ENCODE measurements at places on chromosomes 11 and 22. TPM values are rescaled to one million over a fixed set of nuclear protein-coding genes. Genes with fewer than 3 reads are reported as not detected.

The NPAS4 gene
- total RNA-seq, result 0.07 TPM

DNA sequence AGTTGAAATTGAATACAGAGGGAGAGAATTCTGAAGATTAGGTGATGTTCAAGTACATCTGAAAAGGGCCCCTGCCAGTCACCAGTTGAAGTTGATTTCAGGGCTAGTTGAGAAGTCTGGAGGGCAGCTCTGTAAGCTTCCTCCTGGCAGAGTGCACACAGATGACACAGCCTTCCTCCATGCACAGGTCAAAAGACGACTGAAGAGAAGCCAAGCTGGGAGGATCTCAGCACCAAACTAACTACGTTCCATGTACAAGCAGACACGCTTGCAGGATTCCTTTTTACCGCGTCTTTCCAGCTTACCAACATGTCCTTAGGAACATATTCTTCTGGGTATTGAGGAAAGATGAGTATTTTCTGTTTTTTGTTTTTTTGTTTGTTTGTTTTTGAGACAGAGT, 7.9 kb downstream of the BARX2 start:
- H3K36me3 ChIP-seq, result no peaks in the 10 kb centered on the region
- H3K4me1 ChIP-seq, result no peaks in the 10 kb centered on the region
- no peak overlapping the region for H3K27ac ChIP-seq

- no peak for DNase-seq
- no peaks in the 10 kb centered on the region for H3K4me1 ChIP-seq
- peaks cover 6% of the 10 kb centered on the region for H3K27me3 ChIP-seq
Observed at GRCh38 chr11:70432065-70432464, 33.7 kb downstream of the CTTN start.

- DNase-seq, result no peak
- H3K36me3 ChIP-seq, result peaks cover 12% of the 10 kb centered on the region
- H3K27me3 ChIP-seq, result no peaks in the 10 kb centered on the region
- H3K4me1 ChIP-seq, result peaks cover 54% of the 10 kb centered on the region
Observed at GRCh38 chr11:83004746-83005556, 66.7 kb downstream of the RAB30 start.

DNA sequence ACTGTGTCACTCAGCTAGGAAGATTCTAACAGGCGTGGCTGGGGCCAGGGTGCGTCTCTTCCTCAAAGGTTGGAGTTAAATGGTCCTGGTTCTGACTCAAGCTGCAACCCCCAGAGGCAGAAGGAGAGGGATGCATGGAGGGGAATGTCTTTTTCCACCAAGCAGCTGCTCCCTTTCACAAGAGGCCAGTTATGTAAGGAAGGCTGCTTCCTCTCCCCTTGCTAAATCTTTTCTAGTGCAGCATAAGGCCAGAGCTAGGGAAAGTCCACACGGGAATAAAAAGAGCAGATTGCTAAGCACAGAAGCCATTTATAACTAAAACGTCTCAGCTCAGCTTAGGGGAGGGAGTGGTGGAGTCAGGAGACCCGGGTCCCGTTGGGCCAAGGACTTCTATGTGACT, 10.0 kb downstream of the PVALB start:
- H3K36me3 ChIP-seq, result no peaks in the 10 kb centered on the region
- DNase-seq, result no peak
- H3K4me3 ChIP-seq, result no peak overlapping the region
- no peaks in the 10 kb centered on the region for H3K4me1 ChIP-seq

Measured in HFFc6 (cell line).